Type B pancreatic cell (in vitro differentiated cells): ENCODE measurements at places on chromosomes 2 and 18. TPM values are rescaled to one million over a fixed set of nuclear protein-coding genes. Genes with fewer than 3 reads are reported as not detected.
A peak's percentile ranks its signal among the peaks of the same experiment; 100 is the strongest.

Gene TEKT4
- 0.34 TPM in 1 of 2 replicates, not detected in the other for total RNA-seq

DNA sequence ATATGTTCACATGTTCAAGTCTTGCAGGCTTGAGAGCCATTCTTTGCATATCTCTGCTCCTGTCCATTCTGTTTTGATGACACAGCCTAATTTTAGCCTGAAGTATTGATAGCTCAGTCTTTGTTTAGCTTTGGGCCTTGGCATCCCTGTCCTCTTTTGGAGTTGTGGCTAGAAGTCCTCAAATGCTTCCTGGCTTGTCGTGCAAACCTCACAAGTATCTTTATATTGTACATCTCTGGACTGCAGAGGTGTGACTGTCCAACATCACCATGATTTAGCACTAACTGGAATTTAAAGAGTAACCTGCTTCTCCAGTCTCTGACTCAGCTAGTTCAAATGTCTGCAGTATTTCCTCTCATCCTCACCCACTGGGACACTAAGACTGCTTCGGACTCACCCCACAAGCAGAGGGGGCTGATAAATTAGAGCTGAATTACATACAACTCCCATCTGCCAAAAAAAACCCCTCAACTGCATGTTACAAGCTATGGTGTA is 11.7 kb downstream of the PFN4 start:
- no peaks in the 10 kb centered on the region for H3K36me3 ChIP-seq
- DNase-seq: no peak
- peak overlapping the region; percentile 89 for H3K27ac ChIP-seq
- no peaks in the 10 kb centered on the region for H3K27me3 ChIP-seq
- H3K4me1 ChIP-seq: peaks cover 9% of the 10 kb centered on the region
- H3K4me3 ChIP-seq: peak overlapping the region; percentile 48

GRCh38 chr2:200185628-200186000 is 120.9 kb upstream of the SPATS2L start:
- no peaks in the 10 kb centered on the region for H3K36me3 ChIP-seq
- H3K4me3 ChIP-seq: peak overlapping the region; percentile 48
- H3K27me3 ChIP-seq: peaks cover 5% of the 10 kb centered on the region
- H3K27ac ChIP-seq: no peak overlapping the region
- DNase-seq: no peak
- peaks cover 20% of the 10 kb centered on the region for H3K4me1 ChIP-seq

DNA sequence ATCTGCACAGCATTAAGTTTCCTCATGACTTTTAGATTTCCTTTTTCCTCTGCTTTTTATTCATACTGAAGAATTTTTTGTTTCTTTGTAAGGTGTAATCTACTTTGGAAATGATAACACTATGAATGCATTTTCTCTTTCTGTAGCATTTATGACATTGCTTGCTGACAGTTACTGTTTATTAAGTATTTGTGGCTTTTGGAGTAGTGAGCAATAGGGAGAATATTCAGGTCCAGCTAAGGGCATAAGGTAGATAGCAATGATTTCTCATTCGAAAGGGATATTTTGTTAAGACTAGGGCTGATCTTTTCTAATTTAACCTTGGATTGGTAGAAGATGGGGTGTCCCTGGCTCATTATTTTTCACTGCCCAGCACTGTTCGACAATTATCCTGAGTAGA is 80.3 kb downstream of the XRCC5 start:
- H3K36me3 ChIP-seq: peaks cover 32% of the 10 kb centered on the region
- DNase-seq: no peak
- H3K27me3 ChIP-seq: no peaks in the 10 kb centered on the region
- no peak overlapping the region for H3K4me3 ChIP-seq
- H3K4me1 ChIP-seq: peaks cover 38% of the 10 kb centered on the region
- peak overlapping the region; percentile 25 for H3K27ac ChIP-seq

Gene POU3F3
- 0.14 and 2.1 TPM in 2 replicates for total RNA-seq

Gene RAB17
- 18.4 and 21.6 TPM in 2 replicates for total RNA-seq

DNA sequence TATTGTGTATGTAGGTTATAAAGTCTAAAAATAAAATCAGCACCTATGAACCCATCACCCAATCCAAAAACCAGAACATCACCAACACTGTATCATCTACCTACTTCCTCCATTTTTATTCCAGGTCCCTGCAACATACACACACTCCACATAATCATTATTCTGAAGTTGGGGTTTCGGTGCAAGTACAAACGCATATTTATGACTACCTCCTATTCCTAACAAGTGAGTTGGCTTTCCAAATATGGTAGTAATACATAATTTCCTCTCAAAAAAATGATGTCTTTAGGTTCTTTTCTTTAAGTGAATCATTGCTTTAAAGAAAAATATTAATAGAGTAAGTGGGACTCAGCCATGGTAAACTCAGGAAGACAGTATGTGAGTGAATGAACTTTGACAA is 3.3 kb downstream of the ACVR1 start:
- DNase-seq: no peak
- H3K4me1 ChIP-seq: peaks cover 13% of the 10 kb centered on the region
- peaks cover 3% of the 10 kb centered on the region for H3K27me3 ChIP-seq
